ENCODE measurements at places on chromosomes 12 and 14.

DNA sequence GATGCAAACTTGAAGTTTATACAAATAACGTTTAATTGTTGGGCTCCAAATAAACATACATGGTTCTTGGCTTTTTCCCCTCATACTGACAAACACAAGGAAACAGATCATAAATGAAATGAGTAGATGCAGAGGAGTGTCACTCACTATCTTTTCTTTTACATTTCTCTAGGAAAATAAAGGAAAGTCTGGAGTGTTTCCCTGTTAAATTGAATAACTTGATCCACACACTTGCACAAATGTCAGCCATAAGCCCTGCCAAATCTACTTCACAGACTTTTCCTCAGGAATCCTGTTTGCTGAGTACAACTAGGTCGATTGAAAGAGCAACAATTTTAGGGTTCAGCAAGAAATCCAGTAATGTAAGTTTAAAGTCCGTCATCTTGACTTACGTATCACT lies 175.3 kb downstream of the PLCZ1 start:
- no peak for DNase-seq

GRCh38 chr12:113320401-113320800 lies 14.5 kb downstream of the SLC8B1 start:
- DNase-seq, result no peak

DNA sequence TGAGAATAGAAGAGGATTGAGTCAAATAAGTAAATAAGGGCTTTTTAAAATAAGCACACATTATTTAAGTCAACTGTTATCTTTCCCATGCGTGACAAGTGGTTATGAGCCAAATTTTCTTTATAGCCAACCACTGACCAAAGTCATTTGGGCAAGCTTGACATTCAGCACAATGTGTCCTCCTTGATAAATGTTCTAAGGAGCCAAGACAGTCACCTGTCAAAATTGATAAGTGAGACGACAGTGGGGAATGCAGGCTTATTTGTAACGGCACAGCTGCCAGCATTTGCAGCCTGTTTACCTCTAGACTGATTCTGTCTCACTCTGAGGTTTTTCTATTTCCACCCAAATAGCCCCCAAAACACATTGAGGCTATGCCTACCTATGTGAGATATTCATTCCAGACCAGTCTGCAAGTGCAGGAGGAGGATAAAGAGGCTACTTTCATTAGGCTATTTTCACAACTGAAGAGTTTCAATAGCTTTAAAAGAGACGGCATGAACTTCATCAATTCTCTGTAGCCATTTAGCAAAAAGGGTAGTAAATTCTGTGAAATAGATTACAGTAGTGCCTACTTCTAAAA lies 339.5 kb downstream of the PDZRN4 start:
- DNase-seq, result no peak

DNA sequence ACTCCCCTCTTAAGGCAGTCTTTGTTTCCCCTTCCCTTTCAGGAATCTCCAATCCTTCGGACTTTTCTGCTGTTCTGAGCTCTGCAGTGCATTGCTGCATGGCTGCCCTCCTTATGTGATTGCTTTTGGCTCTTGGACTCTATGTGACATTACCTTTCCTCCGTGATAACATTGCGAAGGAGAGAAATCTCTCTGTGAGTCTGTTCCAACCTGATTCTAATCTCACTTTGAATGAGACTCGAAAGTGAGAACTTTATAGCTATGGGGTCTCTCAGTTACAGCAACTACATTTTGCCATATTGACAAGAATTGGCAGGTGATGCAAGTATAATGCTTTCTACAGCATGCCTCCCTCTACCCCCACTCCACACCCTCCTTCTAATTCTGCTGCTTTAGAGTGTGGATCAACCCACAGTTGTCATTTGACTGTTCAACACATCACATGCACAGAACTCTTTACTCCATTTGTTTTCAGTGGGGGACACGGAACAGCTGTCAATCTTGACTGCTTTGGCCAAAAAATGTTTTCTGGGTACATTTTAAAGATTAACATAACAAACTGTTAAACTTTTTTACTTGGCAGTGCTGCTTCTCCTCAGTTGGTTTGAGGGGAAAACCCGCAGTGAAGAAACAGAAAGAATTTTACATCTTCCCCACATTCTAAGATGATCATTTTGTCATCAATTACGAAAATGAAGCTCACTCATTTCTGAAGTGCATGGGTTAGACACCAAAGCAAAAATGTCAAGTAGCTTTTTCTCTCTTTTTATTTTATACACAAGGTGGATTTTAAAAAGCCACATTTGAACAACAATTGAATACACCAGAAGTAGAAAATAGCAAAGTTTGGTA lies 125.5 kb upstream of the RMST start:
- no peak for DNase-seq

DNA sequence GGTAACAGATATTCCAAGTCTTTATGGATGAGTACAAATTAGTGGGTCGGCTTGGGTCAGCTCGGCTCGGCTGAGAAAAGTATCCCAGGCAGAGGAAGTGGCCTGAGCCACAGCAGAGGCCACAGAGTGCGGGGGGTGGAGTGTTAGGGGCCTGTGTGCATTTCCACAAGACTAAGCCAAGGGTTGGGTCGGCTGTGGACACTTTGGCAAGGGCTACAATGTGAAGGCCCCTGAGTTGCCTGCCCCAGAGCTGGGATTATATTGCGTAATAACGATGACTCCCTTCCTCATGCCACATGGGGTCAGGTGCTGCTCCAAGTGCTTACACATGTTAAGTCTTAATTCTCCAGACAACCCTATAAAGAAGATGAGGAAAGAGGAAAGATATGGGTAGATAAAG lies 11.4 kb downstream of the EVL start:
- peak; percentile 32 for DNase-seq

DNA sequence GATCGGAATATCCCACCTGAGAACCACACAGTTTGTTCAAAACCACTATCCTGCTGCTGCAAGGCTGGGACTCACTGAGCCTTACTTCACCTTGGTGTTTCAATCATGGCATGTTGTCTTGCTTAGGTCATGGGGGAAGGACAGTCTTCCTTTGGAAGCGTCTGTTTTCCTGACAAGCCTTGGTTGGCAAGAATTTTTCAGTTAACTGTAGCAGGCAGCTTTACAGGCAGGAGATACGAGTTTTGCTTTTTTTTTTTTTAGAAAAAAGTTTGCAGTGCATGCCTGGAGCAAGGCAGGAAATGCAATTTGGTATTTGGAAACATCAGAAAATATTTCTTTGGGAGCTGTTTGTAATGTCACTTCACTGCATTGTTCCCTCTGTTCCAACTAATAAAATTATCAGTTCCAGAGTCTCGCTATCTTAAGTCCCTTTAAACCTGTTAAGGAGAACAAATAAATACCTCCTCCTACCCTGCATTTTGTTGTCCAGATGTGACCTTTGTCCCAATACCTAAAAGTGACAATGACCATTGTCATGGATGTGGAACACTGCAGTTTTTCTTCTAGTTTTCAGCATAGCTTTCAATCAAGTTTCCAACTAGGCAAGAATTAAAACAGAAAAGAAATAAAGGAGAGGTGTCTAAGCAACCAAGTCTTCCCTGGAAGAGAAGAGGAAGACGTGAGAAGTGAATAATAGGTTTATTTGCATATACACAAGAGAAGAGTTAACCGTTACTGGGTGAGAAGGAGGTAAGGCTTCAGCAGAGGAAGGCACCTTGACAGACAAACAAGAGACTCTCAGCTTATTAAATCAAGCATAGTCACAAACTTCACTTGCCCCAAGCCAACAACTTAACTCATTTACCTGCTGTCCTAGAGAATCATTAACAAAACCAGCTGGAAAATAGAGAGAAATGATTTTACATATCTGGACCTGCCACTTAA lies 71.4 kb upstream of the ACTN1 start:
- DNase-seq, result no peak

GRCh38 chr14:31501870-31502269 lies 14.0 kb upstream of the GPR33 start:
- DNase-seq, result no peak

- DNase-seq, result no peak
These were observed 80.8 kb downstream of the BHLHE41 start for GRCh38 chr12:26044007-26044394.

DNA sequence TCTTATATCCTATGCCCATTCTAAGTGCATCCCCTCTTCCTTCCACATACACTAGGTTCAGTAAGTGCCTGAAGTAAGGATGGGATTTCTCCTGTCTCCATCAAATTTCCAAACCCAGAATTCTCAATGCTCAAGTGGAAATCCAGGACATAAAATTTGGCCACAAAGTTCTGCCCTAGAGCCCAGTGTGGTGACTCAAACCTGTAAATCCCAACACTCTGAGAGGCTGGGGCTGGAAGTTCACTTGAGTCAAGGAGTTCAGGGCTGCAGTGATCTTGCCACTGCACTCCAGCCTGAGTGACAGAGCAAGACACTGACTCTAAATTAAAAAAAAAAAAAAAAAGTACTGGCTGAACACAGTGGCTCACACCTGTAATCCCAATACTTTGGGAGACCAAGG lies 4.5 kb upstream of the ARF3 start:
- no peak for DNase-seq

DNA sequence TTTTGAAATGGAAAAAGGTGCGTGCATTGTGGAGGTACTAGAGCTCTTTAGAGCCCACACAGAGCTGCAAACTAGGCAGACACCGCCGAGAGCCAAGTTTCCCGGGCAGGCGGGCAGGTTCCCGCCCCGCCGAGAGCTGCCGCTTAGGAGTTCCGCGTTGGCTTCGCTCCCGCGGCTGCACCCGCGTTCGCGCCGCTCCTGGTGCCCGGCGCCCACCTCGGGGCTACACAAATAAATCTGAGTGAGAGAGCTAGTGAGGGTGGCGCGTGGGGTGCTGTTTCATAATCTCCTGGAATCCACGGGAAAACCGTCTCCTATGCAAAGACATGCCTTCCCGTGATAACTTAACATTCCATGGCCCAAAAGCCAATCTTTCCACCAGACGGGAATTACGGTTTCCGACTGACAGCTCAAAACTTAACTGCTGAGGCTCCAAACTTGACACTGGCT lies 645 bp downstream of the KITLG start:
- DNase-seq, result no peak

GRCh38 chr14:52253503-52253902 lies 14.0 kb upstream of the PTGDR start:
- no peak for DNase-seq

- DNase-seq, result no peak
These were observed 85.4 kb downstream of the PTCSC3 start for GRCh38 chr14:36091096-36091495.

DNA sequence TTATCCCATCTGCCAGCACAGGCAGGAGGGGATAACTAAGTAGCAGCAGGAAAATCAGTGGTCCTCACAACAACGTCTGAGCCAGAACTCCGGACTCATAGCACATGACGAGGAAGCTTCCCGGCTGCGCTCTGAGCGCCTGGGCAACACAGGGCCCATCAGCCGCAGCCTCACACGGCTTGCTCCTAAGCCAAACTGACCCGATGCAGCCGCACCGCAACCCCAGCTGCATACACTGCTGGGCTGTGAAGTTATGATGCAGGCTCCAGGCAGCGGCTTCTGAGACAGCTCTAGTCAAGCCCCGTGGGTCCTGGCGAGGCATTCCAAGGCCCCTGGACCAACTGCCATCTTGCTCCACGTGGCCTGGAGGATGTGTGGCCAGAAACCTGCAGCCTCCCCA lies 28.1 kb downstream of the ZFYVE21 start:
- DNase-seq, result no peak

GRCh38 chr12:45543887-45544286 lies 185.6 kb upstream of the ARID2 start:
- DNase-seq, result peak; percentile 80

DNA sequence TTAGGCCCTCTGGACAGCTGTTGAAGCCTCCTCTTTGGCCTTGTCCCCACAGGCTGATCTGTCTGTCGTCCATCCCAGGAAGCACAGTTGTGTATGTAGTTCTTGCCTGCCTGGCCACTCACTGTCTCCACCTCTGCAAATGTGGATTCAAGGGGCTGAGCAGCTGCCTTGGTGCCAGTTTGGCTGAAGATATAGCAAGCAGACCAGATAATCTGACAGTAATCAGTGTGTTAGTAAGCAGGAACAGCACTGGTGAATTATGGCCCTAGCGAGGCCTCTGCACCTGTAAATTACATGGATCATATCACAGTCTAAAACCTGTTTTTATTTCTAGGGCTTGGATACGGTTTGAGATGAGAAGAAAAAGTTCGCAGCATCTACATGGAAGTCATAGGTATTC lies 282.5 kb upstream of the NOS1 start:
- no peak for DNase-seq

Data from DND-41 (cell line).